ENCODE measurements at places on chromosomes 4 and X. TPM values are rescaled to one million over a fixed set of nuclear protein-coding genes. Genes with fewer than 3 reads are reported as not detected.
A peak's percentile ranks its signal among the peaks of the same experiment; 100 is the strongest.

- DNase-seq, result no peak
These were observed 26.5 kb upstream of the PLCXD1 start for GRCh38 chrX:254630-255215.

ENOPH1 gene
- 43.6 TPM for total RNA-seq

DNA sequence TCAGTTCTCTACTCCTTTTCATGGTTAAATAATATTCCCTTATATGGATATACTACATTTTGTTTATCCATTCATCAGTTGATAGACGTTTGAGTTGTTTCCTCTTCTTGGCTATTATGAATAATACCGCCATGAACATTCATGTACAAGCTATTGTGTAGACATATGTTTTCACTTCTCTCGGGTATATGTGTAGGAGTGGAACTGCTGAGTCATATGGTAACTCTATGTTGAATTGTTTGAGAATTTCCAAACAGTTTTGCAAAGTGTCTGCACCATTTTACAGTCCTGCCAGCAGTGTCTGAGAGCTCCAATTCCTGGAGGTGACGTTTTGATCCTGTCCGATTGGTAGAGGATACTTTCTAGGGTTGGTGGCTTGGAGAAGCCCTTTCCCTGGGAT, 23.6 kb downstream of the PLAC1 start:
- peak; percentile 43 for DNase-seq

PIR gene
- 21.3 TPM for total RNA-seq

DNA sequence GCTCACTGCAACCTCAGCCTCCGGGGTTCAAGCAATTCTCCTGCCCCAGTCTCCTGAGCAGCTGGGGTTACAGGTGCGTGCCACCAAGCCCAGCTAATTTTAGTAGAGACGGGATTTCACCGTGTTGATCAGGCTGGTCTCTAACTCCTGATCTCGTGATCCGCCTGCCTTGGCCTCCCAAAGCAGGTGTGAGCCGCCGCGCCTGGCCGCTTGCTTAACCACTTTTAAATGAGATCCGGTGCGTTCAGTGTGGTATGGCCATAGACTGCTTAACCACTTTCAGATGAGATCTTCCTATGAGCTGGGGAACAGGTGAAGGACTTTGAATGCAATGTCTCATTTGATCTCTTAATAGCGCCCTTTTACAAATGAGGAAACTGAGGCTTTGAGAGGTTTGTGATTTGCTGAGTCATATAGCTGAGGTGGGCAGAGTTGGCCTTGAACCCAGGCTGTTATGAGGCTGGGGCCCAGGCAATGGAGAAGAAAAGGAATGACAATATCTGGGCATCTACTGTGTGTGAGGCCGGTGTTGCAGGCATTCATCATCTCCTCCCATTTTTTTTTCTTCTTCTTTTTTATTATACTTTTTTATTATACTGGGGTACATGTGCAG, 41.9 kb upstream of the NSG1 start:
- no peak for DNase-seq

- peak; percentile 44 for DNase-seq
These were observed 840 bp upstream of the CLCN3 start for GRCh38 chr4:169619518-169619957.

- DNase-seq, result peak; percentile 21
These were observed 75.9 kb upstream of the CITED1 start for GRCh38 chrX:72381439-72382201.

SORCS2 gene
- 0.17 TPM for total RNA-seq

GRCh38 chrX:24777660-24778059, 83.9 kb downstream of the POLA1 start:
- DNase-seq, result no peak

MAPK10 gene
- 8.0 TPM for total RNA-seq

FTSJ1 gene
- 22.6 TPM for total RNA-seq

- DNase-seq, result no peak
These were observed 701 bp downstream of the ARHGAP4 start for GRCh38 chrX:153925387-153925738.

DNA sequence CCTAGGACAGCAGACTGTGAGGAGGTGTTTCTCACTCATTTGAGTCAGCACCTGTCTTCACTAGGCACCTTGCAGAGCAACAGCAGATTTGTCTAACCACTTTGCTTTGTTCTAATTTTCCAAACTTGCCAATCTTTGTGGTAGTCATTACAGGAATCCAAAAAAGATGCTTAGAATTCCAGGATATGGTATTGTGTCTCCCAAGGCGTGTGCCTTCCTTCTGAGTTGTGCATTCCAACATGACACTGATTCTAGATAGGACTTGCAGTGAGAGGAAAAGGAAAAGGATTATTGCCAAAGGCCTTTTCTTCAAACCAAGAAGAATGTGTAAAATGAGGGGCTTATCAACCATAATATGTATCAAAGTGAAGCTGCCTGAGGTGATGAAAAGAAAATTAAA, 126.2 kb downstream of the MAPK10 start:
- no peak for DNase-seq

CSAG3 gene
- not detected for total RNA-seq

RHOXF2B gene
- total RNA-seq, result not detected

TSC22D3 gene
- 32.4 TPM for total RNA-seq

DNA sequence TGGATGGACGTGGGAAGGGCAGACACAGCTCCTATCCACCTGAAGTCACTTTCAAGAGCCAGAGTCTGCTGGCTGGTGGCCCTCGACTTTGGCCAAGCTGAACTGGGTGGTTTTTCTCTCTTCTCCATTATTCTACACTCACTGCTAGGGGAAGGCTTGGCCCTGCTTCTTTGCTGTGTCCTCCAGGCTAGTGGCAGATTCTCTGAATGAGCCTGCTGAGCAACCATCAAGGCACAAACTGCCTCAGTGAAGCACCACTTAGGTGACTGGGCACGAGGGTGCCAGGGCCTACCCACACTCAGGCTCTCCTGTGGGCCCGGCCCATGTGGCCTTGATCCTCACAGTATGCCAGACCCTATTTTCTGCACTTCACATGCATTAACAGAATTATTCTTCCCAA, 92.0 kb downstream of the PJA1 start:
- no peak for DNase-seq

FSTL5 gene
- total RNA-seq, result not detected

- no peak for DNase-seq
These were observed 185.6 kb upstream of the SFRP2 start for GRCh38 chr4:153974452-153974851.

- no peak for DNase-seq
These were observed 52.8 kb downstream of the EFHC2 start for GRCh38 chrX:44290718-44291117.

DNA sequence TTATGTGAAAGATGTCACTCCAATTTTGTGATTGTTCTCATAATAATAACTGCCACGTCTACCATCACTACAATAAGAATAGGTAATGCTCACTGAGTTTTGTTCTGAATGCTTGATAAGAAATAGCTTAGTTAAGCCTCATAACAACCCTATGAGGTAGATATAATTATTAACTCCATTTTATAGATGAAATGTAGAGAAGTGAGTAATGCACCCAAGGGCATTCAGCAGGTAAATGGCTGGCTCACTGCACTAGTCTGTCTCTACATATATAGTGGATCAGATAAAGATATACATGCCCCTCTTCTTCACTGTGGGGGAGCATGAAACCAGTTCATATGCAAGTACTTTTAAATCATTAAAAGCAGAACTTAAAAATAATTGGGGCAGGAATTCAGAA, 65.8 kb upstream of the SLC4A4 start:
- DNase-seq, result no peak

DNA sequence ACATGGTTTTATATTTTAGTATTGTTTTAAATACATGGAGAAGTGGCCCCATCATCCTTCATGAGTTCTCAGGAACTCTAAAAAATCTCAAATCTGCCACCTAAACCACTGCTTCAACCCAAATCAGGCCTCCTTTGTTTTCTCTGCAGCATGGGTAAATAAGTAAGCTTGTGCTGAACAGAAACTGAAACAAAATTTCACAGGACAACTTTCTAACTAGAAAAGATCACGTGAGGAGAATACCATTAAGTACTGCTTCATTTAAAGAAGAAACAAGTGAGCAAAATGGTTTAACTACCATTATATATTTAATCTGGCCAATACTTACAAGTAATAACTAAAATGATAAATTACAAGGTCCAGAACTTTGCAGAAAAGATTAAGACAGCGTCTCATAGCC, 2.5 kb downstream of the ARAP2 start:
- DNase-seq, result peak; percentile 1

- DNase-seq, result no peak
These were observed 1827.0 kb downstream of the C4orf33 start for GRCh38 chr4:130922955-130923354.

RAB39B gene
- total RNA-seq, result 3.0 TPM

C4orf51 gene
- total RNA-seq, result not detected

CCKAR gene
- total RNA-seq, result under 0.01 TPM

GRCh38 chr4:127857641-127858040, 23.1 kb upstream of the PLK4 start:
- no peak for DNase-seq

GRCh38 chr4:72107456-72107855, 75.7 kb downstream of the NPFFR2 start:
- DNase-seq, result no peak

GRCh38 chr4:126604268-126604867, 1028.4 kb upstream of the INTU start:
- peak; percentile 38 for DNase-seq

SPATA4 gene
- total RNA-seq, result 0.66 TPM

PCDH7 gene
- total RNA-seq, result 9.0 TPM

DNA sequence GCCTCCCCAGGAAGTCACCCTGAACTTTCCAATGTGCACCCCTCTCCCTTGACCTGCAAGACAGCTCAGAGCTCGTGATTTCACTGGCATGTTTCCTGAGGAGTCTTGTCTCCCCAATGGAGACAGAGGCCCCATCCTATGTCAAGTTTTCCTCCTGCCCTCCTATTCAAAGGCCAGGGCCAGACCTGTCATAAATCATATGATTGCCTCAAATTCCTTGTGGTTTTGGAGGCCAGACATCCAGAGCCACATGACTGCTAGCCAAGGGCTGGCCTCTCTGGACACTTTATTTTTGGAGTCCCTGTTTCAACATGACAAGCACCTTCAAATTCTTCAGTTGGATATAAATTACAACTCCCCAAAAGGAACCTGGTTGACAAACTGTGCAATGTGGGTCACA, 76.0 kb upstream of the TFDP3 start:
- peak; percentile 31 for DNase-seq

DNA sequence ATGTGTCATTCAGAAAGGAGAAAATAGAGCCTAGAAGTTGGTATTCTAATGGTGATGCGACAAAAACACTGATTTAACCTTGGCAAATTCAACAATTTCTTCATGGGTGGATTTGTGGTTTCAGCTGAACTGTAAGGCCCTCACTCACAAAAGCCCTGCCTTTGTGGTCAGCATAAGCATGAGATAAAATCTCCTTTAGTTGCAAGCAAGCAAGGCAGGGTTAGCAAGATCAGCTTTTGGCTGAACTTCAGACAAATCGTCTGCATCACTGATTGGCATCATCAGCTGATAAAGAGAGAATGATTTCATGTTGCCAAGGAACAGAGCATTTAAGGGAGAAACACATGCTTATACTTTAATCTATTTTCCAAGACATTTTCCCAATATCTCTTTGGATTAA, 2582.2 kb downstream of the PCDH7 start:
- peak; percentile 1 for DNase-seq

DNA sequence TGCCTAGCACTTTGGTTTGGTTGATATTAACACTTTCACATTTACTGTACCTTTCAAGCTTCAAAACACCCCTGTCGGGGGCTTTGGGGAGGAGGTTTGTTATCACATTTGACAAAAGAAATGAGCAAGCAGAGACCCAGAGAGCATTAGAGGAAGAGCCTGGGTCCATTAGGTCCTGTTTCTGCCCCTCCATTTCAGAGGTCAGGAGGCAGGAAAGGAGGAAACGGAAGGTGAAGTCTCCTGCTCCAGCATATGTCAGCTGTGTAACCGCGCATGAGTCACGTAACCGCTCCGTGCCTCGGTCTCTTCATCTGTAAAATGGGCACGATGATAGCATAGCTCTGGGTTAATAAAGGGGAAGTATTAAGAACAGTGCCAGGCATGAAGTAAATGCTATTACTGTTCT, 201.9 kb upstream of the BCOR start:
- no peak for DNase-seq

- no peak for DNase-seq
These were observed 51.9 kb upstream of the SLC6A14 start for GRCh38 chrX:116384406-116384954.

DNA sequence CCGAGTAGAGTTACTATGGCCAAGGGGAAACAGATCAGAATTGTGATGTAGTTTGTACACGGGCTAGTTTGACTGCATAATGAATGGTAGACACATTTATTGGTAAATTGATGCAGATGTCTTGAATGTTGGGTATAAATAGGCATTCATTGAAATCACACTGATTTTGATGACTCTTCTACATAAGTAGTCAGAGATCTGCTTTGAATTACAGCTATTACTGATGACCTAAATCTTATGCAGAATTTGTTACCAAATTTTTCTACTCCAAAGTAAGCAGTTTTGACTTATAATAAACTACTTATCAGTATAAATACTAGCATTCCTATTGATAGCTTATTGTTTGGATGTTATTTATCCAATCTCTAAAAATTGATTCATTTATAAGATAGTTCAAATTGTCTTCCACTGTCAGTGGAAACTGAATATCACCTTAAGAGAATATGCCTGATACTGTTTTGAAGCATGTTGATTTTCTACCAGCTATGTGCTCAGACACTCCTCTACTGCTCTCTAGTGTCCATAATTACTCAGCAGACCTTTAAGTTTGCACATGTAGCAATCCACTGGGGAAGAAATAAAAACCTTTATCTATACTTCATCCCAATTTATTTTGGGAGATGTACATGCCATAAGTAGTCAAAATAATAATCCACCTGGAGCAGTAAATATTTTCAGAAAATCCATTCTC, 120.3 kb downstream of the RASL11B start:
- DNase-seq, result peak; percentile 80

DNA sequence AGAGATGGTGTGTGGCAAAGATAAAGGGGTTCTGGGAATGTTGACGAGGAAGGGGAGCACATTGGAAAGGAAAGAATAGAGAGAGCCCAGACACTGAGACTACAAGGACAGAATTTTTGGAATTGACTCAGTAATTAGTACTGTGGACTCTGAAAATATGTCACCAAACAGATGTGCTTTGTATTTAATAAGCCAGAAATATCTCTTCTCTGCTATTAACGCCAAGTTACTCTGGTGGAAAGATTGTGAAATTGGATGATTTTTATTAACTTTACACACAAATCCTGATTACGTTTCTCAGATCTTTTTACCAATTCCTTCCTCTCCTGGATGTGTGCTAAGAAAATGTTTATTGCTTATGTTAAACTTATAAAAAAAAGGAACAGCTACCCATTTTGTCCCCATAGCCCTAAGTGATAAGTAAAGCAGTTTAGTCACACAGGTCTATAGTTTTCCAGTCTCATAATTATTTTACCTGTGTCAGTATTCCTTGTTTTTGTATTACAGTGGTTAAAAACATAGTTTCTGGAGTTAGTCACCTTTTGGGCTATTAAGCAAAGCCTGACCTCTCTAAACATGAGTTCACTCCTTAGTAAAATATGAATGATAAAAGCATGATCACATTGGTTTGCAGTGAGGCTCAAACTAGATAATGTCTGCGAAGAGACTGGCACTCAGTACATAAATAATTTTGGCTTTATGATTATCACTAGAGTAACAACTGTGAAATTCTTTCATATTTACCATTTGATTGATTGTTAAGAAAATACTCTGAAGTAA, 1068.3 kb downstream of the STIM2 start:
- no peak for DNase-seq
